Activated CD4-positive, alpha-beta T cell treated with anti-CD3 and anti-CD28 coated beads, Interleukin-2, amount 10 ng/mL, durations not matched to agents 24 days and 14 days (primary cell): ENCODE measurements at places on chromosomes 1 and 21. TPM values are rescaled to one million over a fixed set of nuclear protein-coding genes. Genes with fewer than 3 reads are reported as not detected.
A peak's percentile ranks its signal among the peaks of the same experiment; 100 is the strongest.

SEMA4A gene
- total RNA-seq, result 12.1 and 12.7 TPM in 2 replicates

RBM11 gene
- 0.84 and 1.4 TPM in 2 replicates for total RNA-seq

OR2T35 gene
- total RNA-seq, result not detected in 2 replicates

NUDT17 gene
- total RNA-seq, result 2.5 and 3.4 TPM in 2 replicates

GRCh38 chr21:44000360-44000759, 11.7 kb upstream of the TRAPPC10 start:
- DNase-seq, result no peak

GRCh38 chr1:181111559-181111958, 23.1 kb downstream of the IER5 start:
- no peak for DNase-seq

GRCh38 chr1:70459496-70460225, 48.6 kb downstream of the CTH start:
- DNase-seq, result no peak

GRCh38 chr1:42141978-42142377, 11.2 kb upstream of the GUCA2B start:
- no peak for DNase-seq

GRCh38 chr1:154272999-154273563, 652 bp downstream of the HAX1 start:
- no peak for DNase-seq

DNA sequence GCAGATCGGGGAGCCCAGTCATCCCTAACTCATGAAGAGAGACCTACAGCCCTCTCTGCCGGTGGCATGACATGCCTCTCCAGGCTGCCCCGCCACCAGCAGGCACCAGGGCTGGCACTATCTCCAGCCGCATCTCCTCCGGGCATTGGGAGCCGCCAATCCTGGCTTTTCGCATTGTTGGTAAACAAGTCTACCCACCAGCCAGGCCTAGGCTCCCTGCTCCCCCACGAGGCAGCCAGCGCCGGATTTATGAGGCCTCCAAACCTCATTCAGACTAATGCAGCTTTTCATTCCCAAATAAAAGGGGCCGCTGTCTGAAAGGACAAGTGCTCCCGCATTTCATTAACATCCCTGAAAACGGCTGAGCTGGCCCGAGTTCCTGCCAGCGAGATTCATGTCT, 3.4 kb upstream of the GRIK3 start:
- no peak for DNase-seq

GRCh38 chr21:17578876-17579275, 33.8 kb downstream of the BTG3 start:
- no peak for DNase-seq

DNA sequence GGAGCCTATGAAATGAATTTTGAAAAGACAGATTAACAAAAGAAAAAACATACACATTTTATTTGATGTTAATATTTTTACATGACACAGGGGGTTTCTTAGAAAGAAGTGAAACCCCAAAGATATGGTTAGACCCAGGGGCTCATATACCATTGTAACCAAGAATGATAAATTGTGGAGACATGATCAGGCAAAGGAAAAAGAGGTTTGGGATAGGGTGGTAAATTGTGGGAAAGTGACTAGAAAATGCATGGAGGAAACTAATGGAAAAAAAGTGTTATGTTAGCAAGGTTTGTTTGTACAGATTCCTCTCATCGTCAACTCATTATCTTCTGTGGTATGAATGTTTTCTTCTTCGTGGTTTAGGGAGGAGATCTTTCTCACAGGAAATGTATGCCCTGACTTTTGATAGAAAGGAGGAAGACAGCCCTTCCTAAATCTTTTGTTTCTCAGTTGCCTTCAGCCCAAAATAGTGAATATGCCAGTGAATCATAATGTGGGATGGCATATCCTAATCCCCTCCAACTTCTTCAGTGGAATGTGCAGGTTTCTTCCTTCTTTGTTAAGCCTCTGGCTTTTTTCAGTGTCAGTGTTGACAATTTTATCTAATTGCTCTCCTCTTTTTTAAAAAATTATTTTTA, 140.4 kb upstream of the UBE2U start:
- DNase-seq, result no peak

GRCh38 chr21:18155508-18156193, 89.0 kb upstream of the CHODL start:
- no peak for DNase-seq

DNA sequence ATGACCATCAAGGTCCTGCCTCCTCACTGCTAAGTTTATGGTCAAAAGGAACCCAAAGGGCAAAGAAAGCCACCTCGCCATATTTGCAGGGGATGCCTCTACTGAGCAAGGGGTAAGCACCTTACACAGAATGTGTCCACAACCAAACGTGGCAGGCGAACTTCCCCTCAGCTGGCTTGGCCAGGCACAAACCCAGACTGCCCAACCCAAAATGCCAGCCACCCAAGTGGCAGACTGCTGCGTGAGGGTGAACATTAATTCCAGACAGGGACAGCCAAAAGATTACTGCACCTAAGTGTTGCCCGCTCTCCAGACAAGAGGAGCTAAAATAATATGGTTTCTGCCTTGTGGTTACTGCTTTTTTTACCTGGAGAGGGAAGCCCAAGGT, 16.0 kb downstream of the ZNF697 start:
- no peak for DNase-seq

GRCh38 chr1:205522692-205523091, 18.2 kb downstream of the CDK18 start:
- no peak for DNase-seq

DNA sequence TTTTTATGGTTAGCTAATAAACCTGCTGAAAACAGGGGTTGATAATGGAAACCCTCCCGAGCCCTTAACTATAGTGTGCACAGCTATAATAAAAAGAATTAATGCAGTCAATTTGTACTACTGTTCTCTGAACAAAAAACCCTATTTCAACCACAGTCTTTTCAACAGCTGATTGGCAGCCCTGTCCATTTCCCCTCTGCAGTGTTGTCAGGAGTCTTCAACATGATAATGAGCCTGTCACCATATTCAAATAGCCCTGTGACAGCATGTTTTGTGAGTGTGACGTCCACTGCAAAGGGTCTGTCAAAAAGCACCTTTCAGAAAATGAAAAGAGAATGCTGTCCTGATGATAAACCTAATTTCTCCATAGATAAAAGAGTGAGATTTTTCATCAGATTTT, 92.7 kb downstream of the ESRRG start:
- no peak for DNase-seq

GRCh38 chr1:200411406-200412257, 1.8 kb upstream of the ZNF281 start:
- DNase-seq, result no peak

DNA sequence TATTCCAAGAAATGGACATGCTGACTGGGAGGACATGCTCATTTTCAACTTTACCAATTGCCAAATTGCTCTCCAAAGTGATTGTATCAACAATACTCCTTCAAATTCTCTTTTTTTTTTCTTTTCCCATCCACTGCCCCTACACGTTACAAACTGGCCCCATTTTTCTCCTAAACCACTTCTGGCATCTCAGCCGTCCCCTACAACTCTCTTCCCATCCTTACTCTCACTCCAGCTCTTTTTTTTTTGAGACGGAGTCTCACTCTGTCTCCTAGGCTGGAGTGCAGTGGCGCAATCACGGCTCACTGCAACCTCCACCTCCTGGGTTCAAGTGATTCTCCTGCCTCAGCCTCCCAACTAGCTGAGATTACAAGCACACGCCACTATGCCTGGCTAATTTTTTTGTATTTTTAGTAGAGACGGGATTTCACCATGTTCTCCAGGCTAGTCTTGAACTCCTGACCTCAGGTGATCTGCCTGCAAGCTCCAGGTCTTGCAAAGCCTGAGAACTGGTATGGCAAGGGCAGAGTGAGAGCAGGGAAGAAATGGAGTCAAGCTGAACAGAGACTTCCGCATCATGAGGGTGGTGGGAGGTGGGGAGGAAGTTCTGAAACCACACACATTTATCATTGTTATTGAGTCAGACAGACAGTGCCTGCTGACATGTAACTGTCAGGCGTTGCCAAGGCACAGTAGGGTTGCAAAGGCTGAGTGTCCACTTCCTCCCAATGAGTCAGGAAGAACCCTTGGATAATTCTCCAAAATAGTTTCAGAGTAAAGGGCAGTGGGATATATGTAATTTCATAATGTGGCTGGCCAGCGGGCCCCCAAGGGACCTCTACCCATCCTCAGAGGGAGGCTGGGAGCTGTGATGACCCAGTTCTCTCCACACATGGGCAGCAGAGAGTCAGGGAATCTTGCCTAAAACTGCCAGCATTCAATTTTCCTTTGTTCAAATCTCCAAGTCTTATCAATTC, 17.4 kb downstream of the CELA3A start:
- peak; percentile 92 for DNase-seq

DNA sequence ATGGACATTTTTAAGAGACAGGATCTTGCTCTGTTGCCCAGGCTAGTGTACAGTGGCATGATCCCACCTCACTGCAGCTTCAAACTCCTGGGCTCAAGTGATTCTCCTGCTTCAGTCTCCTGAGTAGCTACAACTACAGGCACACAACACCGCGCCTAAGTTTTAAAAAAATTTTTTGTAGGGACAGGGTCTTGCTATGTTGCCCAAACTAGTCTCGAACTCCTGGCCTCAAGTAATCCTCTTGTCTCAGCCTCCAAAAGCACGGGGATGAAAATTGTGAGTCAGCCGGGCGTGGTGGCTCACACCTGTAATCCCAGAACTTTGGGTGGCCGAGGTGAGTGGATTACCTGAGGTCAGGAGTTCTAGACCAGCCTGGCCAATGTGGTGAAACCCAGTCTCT, 20.4 kb downstream of the MYSM1 start:
- DNase-seq, result no peak
